ENCODE measurements at places on chromosomes 7 and 10.
A peak's percentile ranks its signal among the peaks of the same experiment; 100 is the strongest.

GRCh38 chr7:139698844-139699243 is 79.0 kb downstream of the HIPK2 start:
- DNase-seq: no peak

GRCh38 chr10:130027716-130028464 is 63.8 kb upstream of the EBF3 start:
- no peak for DNase-seq

GRCh38 chr7:138267934-138268333 is 191.7 kb downstream of the AKR1D1 start:
- DNase-seq: no peak

GRCh38 chr10:95201736-95202135 is 7.7 kb downstream of the ACSM6 start:
- DNase-seq: no peak

- no peak for DNase-seq
Observed at GRCh38 chr7:141975806-141976523, 2.4 kb upstream of the TAS2R38 start.

- peak; percentile 83 for DNase-seq
Observed at GRCh38 chr10:50552308-50552707, 71.4 kb downstream of the SGMS1 start.

GRCh38 chr7:155921804-155922066 is 109.5 kb upstream of the SHH start:
- DNase-seq: no peak

DNA sequence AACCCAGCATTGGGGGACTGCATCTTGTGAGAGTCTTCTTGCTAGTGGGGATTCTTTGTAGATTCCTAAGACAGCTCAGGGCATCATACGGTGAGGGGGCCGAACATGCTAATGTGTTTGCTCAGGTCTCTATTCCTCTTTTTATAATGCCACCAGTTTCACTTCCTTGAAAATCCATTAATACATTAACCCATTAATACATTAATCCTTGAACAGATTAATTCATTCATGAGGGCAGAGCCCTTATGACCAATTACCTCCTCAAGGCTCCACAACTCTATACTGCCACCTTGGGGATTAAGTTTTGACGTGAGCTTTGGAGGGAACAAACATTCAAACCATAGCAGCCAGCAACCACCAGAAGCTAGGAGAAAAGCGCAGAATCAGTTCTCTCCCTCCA is 67.2 kb upstream of the POT1 start:
- no peak for DNase-seq

GRCh38 chr10:132563485-132564248 is 26.1 kb downstream of the INPP5A start:
- no peak for DNase-seq

DNA sequence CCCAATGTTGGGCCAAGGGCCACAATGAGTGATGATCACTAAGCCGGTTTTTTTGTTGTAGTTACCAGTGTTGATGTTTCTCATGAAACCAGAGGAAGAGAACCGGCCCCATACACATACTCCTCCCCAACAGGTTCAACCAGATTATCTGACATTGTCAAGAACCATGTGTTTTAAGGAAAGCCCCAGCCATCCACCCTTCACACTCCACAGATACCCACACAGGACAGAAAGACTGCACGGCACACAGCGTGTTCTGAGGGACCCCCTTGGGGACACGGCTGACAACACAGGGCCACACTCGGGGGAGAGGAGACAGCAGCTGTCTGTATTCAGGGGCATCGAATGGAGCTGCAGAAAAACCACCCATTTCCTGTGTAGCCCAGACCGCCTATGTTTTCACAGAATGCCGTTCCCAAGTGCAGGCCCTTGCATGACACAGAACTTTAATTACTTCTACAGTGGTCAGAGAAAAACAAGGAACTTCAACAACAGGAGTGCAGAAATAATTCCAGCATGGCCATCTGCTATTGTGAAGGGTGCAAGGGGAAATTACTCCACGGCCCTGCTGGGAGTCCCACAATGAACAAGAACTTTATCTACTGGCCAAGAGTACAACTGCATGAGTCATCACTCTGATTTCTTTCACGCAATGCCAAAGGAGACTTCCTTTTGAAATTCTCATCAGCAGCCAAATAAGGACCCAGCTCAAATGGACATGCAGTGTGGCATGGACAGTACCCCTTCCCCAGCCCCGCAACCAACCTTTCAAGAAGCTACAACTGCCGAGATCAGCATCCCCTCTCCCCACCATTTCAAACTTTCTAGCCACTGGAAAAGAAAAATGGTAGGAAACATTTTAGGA is 2.3 kb downstream of the KLF6 start:
- DNase-seq: no peak

DNA sequence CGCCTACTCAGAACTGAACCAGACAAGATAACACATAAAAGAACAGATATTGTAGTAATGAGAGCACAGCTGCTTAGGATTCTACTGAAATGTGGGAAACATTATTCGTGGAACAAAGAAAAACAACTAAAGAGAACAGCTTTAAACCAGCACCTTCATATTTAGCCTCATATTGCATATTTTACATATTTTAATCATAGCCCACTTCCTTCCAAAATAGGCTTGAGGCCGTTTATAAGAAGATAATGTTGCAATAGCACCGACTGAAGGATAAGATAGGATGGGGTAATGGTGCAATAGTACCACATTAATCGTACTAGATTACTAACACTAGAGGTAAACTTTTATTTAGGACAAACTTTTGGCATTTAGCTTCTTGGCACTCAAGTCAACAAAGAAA is 71.3 kb downstream of the KCND2 start:
- DNase-seq: no peak

DNA sequence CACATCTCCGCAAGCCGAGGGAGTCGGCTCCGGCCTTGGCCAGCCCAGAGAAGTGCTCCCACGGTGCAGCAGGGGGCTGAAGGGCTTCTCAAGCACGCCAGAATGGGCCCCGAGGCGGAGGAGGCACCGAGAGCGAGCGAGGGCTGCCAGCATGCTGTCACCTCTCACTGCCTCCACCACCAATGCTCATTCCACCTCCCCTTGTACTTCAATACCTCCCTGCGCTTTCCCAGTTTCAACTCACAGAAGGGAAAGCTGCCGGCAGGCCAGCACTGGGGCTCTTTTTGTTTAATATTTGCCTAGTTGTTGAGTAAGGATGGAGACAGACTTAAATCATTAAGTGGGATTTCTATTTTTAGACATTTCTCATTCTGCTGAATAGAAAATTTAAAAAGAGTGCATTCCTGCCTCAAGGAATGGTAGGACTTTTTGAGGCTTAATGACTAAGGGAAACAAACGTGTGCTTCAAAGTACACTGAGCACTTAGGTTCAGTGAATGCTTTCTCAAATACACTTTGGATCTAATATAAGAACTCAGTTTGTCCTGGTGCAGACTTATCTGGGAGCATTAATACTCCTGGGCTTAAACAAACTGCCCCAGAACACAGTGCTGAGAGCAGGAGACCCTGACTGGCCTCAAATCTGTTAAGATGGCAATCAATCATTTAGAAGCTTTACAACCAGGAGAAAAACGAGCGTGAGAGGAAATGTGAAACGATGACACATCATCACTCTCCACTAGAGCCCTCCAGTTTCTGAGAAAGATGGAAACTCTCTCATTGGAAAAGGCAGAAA is 131.2 kb downstream of the RALA start:
- DNase-seq: no peak

GRCh38 chr10:127526161-127526560 is 22.9 kb upstream of the NPS start:
- no peak for DNase-seq

- no peak for DNase-seq
Observed at GRCh38 chr7:18421297-18422002, 74.1 kb upstream of the HDAC9 start.

GRCh38 chr10:70341016-70341415 is 41.4 kb downstream of the LRRC20 start:
- no peak for DNase-seq

DNA sequence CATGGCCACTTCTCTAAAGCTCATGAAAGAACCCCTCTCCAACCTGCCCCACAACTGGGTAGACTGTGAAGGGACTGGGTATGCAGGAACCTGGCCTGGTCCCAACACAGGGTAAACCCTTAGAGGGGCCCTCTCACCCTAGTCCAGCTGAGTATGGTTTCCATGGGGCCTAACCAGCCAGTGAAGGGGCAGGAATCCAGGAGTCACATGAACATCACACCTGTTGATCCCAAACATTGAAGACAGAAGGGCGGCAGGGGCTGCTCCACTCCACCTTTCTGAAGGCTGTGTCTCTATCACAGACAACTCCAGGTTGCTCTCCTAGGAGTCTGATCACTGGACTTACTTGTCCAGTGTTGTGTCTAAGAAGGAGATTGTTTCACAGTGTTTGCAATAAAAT is 30.8 kb downstream of the GRID1 start:
- no peak for DNase-seq

- DNase-seq: no peak
Observed at GRCh38 chr10:78507510-78508160, 474.0 kb downstream of the RPS24 start.

GRCh38 chr7:134058980-134059379 is 68.2 kb upstream of the LRGUK start:
- no peak for DNase-seq

- no peak for DNase-seq
Observed at GRCh38 chr10:1882180-1882579, 144.9 kb upstream of the ADARB2 start.

GRCh38 chr7:130485734-130486113 is 6.2 kb upstream of the MEST start:
- no peak for DNase-seq

- DNase-seq: no peak
Observed at GRCh38 chr7:39609113-39609934, 14.0 kb upstream of the RALA start.

- no peak for DNase-seq
Observed at GRCh38 chr10:60186315-60187071, 203.2 kb downstream of the ANK3 start.

GRCh38 chr10:5862360-5862961 is 27.2 kb downstream of the ANKRD16 start:
- no peak for DNase-seq

DNA sequence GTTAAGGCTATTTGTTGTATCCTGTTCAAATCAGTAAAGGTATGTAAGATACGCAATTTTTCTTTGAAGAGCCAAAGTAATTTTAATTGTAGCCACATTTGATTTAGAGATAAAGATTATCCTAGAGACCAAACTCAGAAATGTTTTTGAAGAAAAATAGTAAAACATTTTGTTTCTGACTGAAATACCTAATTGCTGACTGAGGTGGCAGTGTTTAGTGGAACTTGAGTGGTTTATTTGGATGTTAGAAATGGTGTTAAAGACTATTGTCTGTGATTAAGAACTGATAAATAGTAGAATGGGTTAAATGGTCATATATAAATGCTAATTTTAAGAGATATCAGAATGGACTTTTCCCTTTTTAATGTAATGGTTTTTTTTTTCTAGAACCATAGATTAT is 15.3 kb downstream of the EDRF1 start:
- no peak for DNase-seq

- no peak for DNase-seq
Observed at GRCh38 chr10:54758791-54759190, 42.2 kb downstream of the PCDH15 start.

DNA sequence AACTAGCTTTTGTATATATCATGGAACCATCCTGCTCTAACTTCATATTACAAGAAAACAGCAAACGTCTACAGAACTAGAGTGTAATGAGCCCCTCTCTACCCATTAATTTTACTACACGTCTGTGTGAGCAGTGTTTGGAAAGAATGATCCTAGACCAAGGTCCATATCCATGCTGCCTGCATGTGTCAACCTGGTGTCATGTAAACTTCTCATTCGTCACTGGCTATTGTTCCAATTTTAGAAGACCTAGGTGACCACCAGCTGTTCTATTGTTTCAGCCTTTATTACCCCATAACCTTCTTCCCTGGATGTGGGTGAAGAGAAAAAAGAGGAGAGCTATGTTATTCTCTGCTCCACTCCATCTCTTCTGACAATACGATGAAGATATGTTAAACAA is 77.1 kb downstream of the CREM start:
- DNase-seq: no peak

DNA sequence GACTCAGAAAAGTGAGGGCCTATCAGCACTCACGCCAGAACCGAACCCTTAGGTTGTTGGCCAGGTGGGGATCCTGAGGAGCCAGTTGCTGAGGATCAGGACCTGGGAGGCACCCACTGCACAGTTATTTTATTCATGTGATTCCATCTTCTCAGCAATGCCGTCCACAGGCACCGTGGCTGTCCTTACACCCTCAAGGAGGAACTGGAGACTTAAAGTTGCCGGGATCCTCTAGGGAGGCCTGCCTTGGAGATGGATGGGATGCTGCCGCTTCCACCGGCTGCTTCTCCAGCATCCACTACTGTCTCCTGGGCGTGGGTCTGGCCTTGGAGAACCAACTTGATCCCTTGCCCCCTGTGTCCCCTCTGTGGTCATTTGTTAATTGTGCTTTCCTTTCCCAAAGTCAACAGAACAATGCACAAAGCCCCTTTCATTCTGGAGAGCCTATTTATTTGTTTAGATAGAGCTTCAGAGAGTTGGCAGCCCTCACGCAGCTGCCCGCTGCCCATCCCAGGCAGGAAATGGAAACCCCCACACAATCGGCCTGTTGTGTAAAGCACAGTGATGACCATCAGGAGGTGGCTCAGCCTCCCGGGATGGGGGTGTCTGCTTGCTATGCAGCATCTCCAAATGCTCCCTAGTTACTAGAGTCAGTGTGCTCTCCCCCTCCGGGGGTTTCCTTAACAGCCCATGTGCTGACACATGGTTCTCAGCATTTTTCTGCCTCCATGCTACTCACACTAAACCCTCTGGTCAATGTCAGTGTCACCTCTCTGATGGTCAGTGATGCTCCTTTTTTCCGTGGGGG is 52.9 kb upstream of the IGFBP3 start:
- DNase-seq: no peak

- no peak for DNase-seq
Observed at GRCh38 chr10:17859492-17860156, 50.5 kb downstream of the MRC1 start.

DNA sequence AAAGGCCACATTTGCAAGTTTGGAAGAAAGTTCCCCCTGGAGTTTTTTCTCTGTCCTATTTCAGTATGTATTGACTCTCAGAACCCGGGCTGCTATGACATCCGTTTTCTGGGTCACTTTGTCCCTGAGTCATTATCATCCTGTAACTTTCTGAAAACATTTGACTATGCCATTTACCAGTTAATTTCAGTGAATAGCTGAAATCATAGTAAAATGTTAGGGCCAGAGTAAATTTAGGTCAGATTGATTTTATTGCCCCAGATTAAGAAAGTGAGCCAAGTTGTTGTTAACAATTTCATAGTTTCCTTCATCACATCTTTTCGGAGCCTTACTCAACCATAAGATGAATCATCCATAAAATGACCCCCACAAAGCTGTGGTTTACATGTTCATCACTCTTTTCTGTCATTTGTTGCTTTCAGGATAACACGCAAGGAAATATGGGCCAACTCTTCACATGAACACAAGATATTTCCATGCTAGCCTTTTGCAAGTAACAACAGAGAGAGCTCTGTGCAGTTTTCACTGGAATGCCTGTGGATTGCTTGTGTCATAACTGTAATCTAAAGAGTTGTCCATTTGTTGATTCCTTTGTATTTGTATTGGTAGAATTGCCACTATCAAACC is 3.9 kb upstream of the MACC1 start:
- no peak for DNase-seq

- DNase-seq: no peak
Observed at GRCh38 chr7:157320608-157320980, 16.2 kb upstream of the DNAJB6 start.

Data from non-pigmented ciliary epithelial cell (primary cell).